ENCODE measurements at places on chromosomes 2 and 18. TPM values are rescaled to one million over a fixed set of nuclear protein-coding genes. Genes with fewer than 3 reads are reported as not detected.
A peak's percentile ranks its signal among the peaks of the same experiment; 100 is the strongest.

- no peak for DNase-seq
- H3K4me1 ChIP-seq: peaks cover 43% of the 10 kb centered on the region
- peaks cover 14% of the 10 kb centered on the region for H3K27me3 ChIP-seq
- peak overlapping the region; percentile 95 for H3K27ac ChIP-seq
Observed at GRCh38 chr18:79070486-79070885, 1.3 kb downstream of the ATP9B start.

DNA sequence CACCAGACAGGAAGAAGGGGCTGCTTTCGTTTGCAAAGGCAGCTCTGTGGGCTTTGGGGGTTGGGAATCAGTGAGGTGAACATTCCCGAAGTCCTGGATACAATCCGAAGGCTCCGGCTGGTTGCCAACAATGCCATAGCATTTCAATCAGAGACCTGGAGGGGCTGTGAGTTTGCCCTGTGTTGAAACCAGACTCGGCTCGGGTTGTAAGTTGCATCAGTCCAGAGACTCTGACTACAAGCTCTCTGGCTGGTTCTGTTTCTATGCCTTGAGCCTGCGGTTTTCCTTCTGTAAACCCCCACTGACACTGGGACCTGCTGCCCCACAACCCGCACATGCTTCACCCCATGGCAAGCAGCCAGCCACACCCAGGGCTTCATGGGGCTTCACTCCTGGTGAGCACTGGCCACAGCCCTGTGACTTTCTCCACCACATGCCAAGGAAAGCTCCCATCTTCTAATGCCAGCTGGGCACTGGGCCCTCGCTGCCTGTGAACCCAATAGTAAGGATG, 85.7 kb upstream of the ODC1 start:
- DNase-seq: no peak
- H3K36me3 ChIP-seq: no peaks in the 10 kb centered on the region
- no peaks in the 10 kb centered on the region for H3K27me3 ChIP-seq
- H3K4me1 ChIP-seq: peaks cover 7% of the 10 kb centered on the region
- no peak overlapping the region for H3K27ac ChIP-seq

- no peak overlapping the region for H3K4me3 ChIP-seq
- peaks cover 67% of the 10 kb centered on the region for H3K36me3 ChIP-seq
- H3K27me3 ChIP-seq: no peaks in the 10 kb centered on the region
- DNase-seq: no peak
Observed at GRCh38 chr2:95179451-95179850, 13.8 kb downstream of the ZNF2 start.

DNA sequence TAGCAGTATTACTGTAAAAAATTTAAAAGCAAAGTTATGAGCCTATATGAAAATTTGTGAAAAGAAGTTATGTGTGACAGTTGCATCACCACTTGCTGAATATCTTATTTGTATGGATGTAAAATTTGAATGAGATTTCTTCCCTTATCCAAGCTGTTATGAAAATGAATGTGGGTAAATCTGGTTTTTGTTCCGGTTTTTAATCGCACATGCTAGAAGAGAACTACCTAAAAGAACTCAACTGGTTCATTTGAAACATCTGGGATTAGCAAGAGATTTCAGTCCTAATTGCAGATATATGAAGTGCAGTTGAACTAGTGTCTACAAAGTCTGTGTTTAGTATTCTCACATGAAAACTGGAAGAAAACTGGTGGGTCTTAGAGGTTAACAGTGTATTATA, 467.1 kb upstream of the SPHKAP start:
- DNase-seq: no peak
- H3K4me1 ChIP-seq: no peaks in the 10 kb centered on the region

- H3K4me1 ChIP-seq: no peaks in the 10 kb centered on the region
- no peaks in the 10 kb centered on the region for H3K36me3 ChIP-seq
- H3K4me3 ChIP-seq: no peak overlapping the region
- DNase-seq: no peak
- H3K27ac ChIP-seq: no peak overlapping the region
- H3K27me3 ChIP-seq: no peaks in the 10 kb centered on the region
Observed at GRCh38 chr2:16584084-16584483, 81.5 kb downstream of the CYRIA start.

DNA sequence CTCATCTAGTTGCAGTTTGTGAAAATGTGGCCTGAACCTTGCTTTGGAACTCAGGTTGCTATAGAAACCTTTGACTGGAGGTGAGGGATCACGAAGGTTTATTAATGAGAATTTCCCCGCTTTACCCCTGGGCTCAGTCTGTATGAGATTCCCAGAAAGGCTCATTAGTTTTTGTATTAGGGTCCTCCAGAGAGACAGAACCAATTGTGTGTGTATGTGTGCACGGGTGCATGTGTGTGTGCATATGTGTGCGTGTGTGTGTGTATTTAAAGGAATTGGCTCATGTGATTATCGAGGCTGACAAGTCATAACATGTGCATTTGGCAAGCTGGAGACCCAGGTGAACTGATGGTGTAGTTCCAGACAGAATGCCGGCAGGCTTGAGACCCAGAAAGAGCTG, 113.8 kb upstream of the DLX2 start:
- H3K36me3 ChIP-seq: no peaks in the 10 kb centered on the region
- H3K27me3 ChIP-seq: no peaks in the 10 kb centered on the region
- peaks cover 17% of the 10 kb centered on the region for H3K4me1 ChIP-seq

GRCh38 chr2:200455958-200456421, 53.9 kb downstream of the KCTD18 start:
- DNase-seq: no peak
- H3K4me1 ChIP-seq: peaks cover 28% of the 10 kb centered on the region
- no peaks in the 10 kb centered on the region for H3K27me3 ChIP-seq
- no peak overlapping the region for H3K4me3 ChIP-seq

GRCh38 chr2:54092940-54093339, 22.5 kb upstream of the ACYP2 start:
- peaks cover 4% of the 10 kb centered on the region for H3K36me3 ChIP-seq
- no peak overlapping the region for H3K4me3 ChIP-seq
- peaks cover 21% of the 10 kb centered on the region for H3K4me1 ChIP-seq
- no peak for DNase-seq

DNA sequence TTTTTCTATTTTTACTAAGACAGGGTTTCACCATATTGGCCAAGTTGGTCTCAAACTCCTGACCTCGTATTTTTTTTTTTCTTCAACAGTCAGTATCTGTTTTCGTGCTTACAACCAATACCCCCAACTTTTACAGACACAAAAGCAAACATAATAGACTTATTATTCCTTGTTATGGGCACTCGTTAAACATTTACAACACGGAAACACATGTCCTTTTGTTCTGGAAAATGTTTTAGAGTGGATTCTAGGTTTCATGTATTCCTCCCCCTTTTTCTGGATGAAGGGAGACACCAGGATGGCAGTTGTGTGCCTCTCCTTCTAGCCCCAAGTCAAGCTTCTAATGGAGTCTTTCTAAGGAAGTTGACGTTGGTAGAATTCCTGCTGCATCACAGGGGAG, 88.8 kb downstream of the CD226 start:
- DNase-seq: no peak
- peaks cover 59% of the 10 kb centered on the region for H3K36me3 ChIP-seq
- no peak overlapping the region for H3K27ac ChIP-seq
- no peaks in the 10 kb centered on the region for H3K4me1 ChIP-seq

GRCh38 chr2:30149976-30150375, 3.2 kb downstream of the YPEL5 start:
- no peak for DNase-seq
- H3K27ac ChIP-seq: no peak overlapping the region
- peaks cover 41% of the 10 kb centered on the region for H3K4me1 ChIP-seq

- no peak within 1 kb of the TSS for H3K4me3 ChIP-seq
- H3K4me1 ChIP-seq: no peaks in the 10 kb centered on the region
- no peak within 1 kb of the TSS for H3K27ac ChIP-seq
- H3K36me3 ChIP-seq: no peaks in the 10 kb centered on the region
Observed at GRCh38 chr2:132416723-132417395, at the start of gene GPR39. Gene GPR39, plus strand, starts transcription at chr2:132416805.

- H3K4me3 ChIP-seq: no peak overlapping the region
- peaks cover 68% of the 10 kb centered on the region for H3K4me1 ChIP-seq
- DNase-seq: no peak
- H3K27me3 ChIP-seq: no peaks in the 10 kb centered on the region
Observed at GRCh38 chr2:25337891-25338290, 3.8 kb downstream of the DNMT3A start.

DNA sequence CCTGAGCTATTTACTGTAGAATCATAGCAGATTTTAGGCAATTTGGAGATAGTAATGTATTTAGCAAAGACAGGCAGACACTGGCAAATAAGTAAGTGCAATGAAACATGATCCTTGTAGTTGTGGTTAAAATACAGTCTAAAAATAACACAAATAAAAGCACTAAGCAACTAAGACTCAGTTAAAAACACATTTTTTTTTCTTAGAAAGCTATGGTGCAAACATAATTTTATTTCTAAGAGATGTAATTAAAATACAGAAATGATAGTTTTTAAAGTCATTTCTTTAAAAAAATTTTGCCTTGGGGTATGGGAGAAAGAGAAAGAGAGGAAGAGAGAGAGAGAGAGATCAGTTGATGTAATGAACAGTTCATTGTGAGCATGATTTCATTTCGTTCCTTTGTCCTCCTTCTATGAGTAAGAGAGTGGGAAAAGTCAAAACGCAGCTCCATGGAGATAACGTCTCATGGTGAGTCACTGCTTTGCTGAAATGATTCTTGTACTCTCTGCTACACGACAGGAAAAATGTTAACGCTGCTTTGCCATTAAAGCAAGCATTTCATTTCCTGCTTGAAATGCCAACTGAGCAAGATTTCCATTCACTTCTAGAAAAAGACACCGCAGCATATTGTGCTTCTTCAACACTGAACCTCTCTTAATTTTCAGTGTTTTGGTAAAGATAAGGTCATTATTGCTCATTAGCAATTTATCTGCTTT, 61.3 kb upstream of the PGAP1 start:
- H3K4me1 ChIP-seq: peaks cover 48% of the 10 kb centered on the region
- H3K27ac ChIP-seq: peak overlapping the region; percentile 75
- peak overlapping the region; percentile 3 for H3K4me3 ChIP-seq
- H3K36me3 ChIP-seq: peaks cover 76% of the 10 kb centered on the region

GRCh38 chr2:227566012-227566411, 32.7 kb upstream of the SCYGR2 start:
- H3K36me3 ChIP-seq: no peaks in the 10 kb centered on the region
- H3K4me3 ChIP-seq: no peak overlapping the region
- DNase-seq: no peak

DNA sequence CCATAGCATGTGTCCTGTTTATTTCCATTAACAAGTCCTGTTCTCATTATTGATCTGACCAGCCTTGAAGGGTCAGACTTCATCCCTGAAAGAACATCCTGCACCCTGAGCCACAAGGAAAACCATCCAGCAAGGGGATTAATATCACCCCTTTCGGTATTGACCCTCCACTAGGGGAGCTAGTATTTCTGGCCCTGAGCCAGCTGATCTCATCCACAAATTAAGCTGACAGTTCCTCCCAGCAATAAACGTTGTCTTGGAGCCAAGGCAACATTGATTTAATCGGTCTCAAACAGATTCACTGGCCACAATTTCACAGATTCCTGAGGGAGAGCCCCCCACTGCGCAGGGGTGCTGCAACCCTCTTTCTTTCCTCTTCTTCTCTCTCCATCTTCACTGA, 353.1 kb upstream of the FANCL start:
- no peak overlapping the region for H3K27ac ChIP-seq
- no peak for DNase-seq
- no peaks in the 10 kb centered on the region for H3K27me3 ChIP-seq
- H3K36me3 ChIP-seq: no peaks in the 10 kb centered on the region

Gene TET3
- 17.9 TPM for total RNA-seq

Gene KLHL30
- total RNA-seq: not detected

Gene ABCG8
- not detected for total RNA-seq

Gene AMER3
- not detected for total RNA-seq

Gene RETREG2
- 102 TPM for total RNA-seq

All from activated CD4-positive, alpha-beta T cell treated with anti-CD3 and anti-CD28 coated beads, Interleukin-2, amount 10 ng/mL, durations not matched to agents 7 days and 5 days (primary cell).